Lower leg skin (tissue), 4 donors: ENCODE measurements at places on chromosomes 2 and 18. TPM values are rescaled to one million over a fixed set of nuclear protein-coding genes. Genes with fewer than 3 reads are reported as not detected.

TUBA3E gene
- not detected for total RNA-seq

DNA sequence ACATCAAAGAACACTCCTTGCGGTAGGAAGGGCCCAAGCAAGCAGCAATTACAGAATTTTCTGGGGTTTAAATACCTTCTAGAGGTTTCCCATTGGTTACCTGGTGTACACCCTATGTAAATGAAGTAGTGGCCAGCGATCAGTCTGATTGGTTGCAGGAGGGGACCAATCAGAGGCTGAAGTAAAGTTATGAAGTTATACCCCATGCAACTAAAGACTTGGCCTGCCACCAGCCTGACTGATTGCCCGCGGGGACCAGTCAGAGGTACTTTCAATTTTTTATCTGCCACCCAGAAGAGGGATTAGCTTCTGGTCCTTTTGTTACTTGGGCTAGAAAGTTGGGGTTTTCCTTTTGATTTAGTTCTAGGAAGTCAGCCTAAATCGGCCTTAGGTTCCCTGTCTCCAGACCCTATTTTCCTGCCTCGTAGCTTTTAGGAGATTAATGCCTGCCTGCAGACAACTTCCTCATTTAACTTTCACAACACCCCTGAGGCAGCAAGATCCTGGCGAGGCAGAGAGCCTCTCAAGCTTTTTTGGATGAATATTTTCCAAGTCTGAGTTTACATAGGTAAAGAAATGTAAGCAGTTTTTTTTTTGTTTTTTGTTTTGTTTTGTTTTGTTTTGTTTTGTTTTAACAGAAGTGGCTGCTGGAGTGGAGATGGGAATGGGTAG is 1.5 kb upstream of the DGUOK start:
- DNase-seq: no peak

DNA sequence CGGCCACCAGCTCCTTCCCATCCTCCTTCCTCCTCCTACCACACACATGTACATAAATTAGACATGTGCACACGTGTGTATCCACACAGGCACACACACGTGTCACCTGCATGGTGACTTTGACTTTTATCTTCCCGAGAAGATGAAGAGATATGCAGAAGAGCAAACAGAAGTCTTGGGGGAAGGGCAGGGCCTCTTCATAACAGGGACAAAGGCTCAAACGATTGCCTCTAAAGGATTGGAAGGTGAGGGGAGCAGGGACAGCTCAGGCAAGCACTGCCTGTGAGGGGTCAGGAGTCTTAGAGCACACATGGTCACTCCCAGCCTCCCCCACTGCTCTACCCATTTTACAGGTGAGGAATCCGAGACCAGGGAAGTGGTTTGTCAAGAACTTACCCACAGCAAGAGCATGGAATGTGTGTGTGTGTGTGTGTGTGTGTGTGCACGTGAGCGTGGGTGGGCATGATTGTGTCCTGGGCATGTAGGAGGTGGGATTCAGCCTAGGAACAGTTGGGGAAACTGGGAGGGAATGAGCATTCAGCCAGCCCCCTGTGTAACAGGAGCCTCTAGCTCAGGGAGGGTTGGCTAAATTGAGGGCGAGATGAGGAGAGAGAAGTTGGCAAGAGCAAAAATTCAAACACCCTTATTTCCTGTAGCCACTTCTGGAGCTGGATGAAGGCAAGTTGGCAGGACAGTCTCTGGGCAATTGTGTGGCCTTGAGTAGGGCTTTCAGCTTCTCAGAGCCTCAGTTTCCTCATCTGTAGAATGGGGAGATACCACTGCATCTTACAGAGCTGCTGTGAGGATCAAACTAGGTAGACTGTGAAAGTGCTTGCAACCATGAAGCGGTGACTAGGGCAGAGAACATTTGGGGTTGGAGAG is 24.2 kb downstream of the CIB4 start:
- no peak for DNase-seq

SP140 gene
- 1.3 TPM for total RNA-seq

DNAJC5G gene
- not detected for total RNA-seq

DNA sequence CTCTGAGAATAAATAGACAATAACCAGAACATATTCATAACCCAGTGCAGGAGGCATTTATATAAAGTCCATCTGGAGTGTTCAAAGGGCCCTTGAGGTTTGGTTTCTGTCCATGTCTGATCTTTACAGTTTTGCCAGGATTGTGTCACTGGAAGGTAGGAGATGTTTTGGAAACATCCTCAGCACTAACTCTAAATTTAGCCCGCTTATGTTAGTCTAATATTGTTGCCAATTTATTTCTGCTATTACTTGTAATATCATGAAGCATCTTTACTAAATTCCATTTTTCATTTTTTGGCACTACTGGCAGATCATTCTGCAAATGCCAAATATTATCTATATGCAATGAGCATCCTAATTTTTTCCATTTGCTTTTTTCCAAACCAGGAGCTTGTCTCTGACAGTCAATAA is 22.4 kb upstream of the REV1 start:
- DNase-seq: no peak

DNA sequence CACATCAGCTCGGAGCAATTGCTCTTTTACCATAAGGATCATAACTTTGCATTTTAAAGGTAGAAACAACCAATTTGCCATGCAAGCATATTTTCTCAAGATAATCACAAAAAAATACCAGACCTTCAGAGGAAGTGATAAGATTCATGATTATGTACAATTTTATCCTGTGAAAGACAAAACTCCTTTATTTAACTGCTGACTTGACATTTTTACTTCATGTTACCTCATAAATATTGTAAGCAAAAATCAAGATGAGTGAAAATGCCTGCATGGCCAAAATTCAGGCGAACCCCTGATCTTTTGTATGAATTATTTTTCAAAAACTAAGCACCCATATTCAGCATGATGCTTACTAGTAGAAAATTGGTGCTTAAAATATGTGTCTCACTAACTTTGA is 246.4 kb downstream of the CD226 start:
- DNase-seq: no peak

GRCh38 chr18:6951336-6952090 is 166.1 kb downstream of the LAMA1 start:
- no peak for DNase-seq

IL1F10 gene
- 19.3 TPM for total RNA-seq

DNA sequence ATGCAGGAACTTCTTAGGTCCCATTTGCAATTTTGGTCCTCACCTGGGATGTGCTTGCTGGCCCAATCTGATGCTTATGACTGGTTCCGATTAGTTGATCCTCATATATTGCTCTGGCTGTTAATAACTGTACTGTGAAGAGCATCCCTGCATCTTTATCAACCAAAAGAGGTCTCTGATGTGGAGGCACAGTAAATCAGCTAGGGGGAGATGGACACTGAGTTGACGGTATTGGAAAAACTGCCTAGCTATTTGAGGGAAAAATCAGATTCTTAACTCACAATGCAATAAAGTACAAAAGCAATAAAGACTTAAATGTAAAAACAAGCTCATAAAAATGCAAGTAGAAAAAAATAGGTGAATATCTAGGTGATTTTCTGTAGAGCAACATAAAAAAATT is 188.0 kb upstream of the TCF4 start:
- no peak for DNase-seq

OTOS gene
- total RNA-seq: not detected

GRCh38 chr2:9178904-9179571 is 27.6 kb upstream of the ASAP2 start:
- DNase-seq: peak; percentile 91

DNA sequence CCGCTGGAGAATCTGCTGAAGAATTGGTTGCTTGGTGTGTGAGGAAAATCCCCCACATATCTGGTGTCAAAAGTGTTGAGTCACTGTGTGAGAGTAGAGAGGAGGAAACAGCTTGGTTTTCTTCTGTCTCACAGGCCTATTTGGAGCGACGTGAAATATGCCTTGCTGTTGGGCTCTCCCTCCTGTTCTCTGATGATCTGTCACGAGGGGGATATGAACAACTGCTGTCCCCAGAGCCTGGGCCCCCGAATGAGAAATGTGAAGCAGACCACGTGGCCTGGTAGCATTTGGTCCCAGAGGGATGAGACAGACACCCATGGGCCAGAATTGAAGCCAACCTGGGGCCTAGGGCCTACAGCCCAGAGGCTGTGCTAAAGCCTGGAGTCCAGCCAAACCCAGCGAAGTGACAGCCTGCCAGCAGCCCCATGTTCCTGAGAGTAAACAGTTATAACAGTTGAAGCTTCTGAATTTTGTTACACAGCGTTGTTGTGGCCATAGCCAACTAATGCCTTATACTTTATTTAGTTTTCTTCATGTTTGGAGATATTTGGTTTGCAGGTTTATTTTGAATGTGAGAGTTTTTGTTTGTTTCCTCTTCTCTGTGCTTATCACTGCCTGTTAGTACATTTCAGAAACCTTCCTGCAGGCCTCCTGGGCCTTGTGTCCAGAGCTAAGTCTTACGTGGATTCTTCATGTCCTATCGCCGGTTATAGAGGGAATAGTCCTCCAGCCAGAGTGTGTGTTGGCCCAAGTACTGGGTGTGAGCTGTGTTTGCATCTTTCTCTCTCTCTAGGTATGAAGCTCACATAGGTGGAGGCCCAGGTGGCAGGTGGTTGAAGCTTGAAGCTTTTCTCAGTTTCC is 18.7 kb upstream of the COLEC12 start:
- no peak for DNase-seq

DNA sequence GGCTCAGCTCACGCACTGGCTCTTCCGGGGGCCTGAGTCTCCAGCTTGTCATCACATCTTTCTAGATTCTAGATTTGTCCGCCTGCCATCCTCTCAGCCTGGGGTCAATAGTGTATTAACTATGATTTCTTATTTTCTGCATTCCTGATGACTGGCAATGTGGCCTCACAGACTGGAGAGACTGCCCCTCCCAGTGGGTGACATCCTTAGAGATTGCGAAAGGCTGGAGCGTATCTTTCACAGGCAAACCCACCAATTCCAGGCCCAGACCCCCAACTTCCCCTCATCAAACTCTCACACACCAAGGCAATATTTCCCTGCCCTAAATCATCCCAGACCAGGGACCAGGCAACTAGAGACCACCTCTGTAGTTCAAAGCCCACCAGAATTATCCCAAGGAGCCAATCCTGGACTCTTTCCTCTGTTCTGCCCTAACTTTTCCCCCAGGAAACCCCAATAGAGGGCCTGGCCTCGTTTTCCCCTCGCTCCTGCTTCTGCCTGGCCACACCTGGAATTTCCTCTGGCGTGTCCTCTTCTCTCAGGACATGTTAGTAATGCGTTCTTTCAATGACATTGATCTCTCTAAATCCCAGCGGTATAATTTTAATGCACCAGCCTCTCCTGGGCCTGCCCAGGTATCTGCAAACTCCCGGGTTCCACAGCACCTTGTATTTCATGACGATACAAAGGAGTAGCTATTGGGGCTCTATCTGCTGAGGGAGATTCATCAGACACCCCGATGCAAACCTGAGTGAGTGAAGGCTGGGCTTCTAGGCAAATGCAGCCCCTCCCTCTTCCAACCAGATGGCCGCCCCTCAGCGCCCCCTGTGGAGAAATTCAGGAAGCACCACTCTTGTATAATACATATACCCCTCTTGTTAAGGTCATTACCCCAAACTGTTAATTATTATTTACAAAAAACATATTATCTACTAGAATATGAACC is 2.4 kb upstream of the KCNF1 start:
- peak; percentile 64 for DNase-seq

FMNL2 gene
- 18.3 TPM for total RNA-seq

- DNase-seq: no peak
Measured at GRCh38 chr2:241996100-241996499, 126.6 kb downstream of the RTP5 start.

GRCh38 chr18:9804517-9805104 is 81.2 kb upstream of the TXNDC2 start:
- no peak for DNase-seq

DNA sequence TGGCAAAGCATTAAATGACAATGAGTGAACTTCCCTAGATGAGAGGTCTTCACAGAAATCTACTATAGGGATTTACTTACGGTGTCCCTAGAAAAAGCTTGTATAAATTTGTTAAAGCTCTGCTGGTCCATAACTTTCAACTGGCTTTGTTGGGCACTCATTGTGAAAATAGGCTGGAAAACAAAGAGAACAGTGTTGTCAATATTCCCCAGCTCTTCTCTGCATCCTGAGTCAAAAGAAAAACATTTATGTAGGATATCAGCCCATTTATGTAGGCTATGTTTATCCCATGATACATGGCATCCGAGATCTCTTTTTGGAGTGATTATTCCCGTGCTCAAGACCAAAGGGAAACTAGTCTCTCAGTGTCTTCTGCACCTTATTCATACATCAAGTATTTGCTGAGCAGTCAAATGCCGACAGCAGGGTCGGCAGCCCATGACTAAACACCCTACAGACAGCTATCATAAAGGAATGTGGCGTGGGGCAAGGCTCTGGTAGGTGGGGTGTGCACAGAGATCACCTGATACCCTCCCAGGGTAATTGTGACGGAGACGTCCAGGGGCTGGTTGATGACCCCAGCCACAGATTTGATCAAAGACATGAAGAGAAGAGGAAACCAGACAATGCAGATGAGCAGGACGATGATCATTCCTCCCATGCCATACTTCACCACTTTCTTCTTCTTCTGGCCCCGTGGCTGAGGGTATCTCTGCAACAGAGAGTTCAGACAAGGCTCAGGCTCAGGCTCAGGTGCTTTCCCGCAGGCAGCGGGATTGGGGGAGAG is 155.9 kb downstream of the NAPG start:
- no peak for DNase-seq

DCAF17 gene
- total RNA-seq: 13.4 TPM

- no peak for DNase-seq
Measured at GRCh38 chr2:11701751-11702301, 31.8 kb upstream of the NTSR2 start.

TLX2 gene
- total RNA-seq: not detected

CHST10 gene
- total RNA-seq: 0.69 TPM

GRCh38 chr2:25966531-25967270 is 15.6 kb downstream of the KIF3C start:
- no peak for DNase-seq

NCL gene
- total RNA-seq: 145 TPM

DNA sequence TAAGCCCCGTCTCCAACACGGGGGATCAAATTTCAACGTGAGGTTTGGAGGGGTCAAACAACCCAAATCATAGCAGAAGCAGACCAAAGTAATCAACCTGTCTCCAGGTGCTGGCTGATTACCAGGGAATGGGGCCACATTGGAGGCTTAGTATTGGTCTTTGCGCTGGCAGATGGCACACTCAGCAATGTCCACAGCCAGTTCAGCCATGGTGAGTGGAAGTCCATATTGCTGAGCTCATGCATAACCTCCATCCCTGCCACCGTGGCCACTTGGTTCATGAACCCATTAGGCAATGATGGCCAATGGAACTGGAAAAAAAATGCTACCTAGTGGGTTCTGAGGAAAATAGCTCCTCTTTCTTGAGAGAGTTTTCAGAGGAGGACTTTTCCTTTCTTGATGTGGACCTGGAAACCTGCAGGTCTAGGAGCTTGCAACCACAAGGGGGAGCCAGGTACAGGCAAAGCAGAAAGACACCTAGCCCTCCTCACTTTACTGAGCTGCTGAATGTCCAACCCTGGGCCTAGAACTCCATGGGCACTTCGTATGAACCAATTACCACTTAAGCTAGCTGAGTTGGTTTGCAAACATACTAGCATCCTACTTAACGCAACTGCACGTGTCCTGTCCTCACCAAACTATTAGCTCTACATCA is 128.0 kb upstream of the GYPC start:
- DNase-seq: peak; percentile 21

- DNase-seq: no peak
Measured at GRCh38 chr2:236960531-236960930, 125.2 kb upstream of the COPS8 start.
